ENCODE measurements at places on chromosomes 12 and 14. TPM values are rescaled to one million over a fixed set of nuclear protein-coding genes. Genes with fewer than 3 reads are reported as not detected.
A peak's percentile ranks its signal among the peaks of the same experiment; 100 is the strongest.

DNA sequence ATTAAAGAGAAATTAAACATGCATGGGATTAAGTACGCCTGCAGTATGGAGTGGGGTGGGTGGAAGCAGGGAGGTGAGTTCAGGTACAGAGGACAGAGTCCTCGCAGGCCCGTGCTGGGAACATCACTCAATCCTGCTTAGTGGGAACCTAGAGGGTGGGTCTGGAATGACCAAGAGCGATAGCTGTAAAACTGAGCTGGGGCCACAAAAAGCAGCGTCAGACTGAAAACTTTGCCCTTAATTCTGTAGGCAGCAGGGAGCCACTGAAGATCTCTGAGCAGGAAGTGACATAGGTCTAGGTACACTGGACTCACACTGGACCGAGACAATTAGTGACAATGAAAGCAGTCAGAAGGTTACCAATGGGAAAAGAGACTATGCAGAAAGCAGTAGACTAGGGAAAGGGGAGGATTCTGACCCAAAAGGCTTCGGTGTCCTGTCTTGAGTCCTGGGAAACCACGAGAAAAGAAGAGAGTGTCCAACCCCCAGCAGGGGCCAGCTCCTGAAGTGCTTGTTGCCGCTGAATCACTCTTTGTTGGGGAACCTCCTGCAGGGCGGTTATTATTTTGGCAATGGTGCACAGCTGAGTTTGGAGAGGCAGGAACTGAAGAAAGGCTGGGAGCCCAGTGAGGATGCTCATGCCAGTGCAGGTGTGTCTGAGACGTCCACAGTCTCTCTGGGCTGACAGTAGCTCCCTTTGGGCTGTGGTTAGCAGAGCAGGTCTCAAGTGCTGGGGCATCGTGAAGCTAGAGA is 97.4 kb downstream of the PLXNC1 start:
- no peak for DNase-seq

DNA sequence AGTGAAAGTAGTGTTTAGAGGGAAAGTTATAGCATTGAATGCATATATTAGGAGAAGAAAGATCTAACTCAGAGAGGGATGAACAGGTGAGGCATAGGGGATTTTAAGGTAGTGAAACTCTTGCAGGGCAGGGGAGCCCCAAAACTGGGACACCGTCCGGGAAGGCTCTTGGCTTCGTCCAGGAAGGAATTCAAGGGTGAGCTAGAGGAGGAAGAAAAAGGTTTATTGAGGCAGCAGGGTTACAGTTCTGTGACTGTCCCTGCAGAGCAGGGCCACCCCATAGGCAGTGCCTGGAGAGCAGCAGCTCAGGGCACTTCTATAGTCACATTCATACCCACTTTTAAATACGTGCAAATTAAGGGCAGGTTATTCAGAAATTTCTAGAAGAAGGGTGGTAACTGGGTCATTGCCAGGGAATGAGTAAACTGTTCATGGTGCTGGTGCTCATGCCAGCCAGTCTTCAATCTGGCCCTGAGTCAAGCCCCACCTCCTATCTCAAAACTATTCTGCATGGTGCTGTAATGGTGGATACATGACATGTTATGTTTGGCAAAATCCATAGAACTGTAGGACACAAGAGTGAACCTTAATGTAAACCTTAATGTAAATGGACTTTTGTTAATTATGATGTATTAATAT is 1.2 kb upstream of the OAS1 start:
- no peak for DNase-seq

DNA sequence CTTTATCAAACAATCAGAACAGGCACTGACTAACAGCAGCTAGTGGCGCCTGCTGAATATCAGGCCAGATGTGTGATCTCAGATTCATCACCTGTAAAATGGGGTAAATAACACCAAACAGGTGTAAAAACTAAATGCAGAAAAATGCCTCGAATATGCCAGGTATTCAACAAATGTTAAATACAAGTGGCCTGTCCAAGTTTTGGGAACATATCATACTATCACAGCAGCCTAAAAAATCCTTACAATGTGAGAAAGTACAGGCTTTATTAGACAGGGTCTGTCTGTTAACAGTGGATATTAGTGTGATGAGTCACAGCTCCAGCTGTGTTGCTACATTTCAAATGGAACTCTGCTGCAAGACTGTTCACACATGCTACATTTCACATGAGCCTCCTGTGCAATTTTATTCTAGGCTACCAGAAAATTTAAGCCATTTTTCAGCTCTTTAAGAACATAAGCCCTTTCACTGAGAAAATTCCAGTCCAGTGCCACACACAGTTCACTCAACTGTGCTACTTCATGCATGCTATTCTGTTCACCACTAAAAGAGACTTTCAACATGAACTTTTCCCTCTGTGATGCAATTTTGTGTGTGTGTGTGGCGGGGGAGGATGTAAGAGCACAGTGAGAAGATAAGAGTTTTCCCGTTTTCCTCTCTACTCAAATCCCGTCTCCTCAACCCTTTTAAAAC is 56.7 kb downstream of the MSRB3 start:
- peak; percentile 32 for DNase-seq

GRCh38 chr12:101216810-101217209 is 6.8 kb upstream of the SLC5A8 start:
- DNase-seq: no peak

- DNase-seq: no peak
Observed at GRCh38 chr12:1628666-1629337, at the start of gene WNT5B. WNT5B (plus strand) TSS chr12:1629231; CDS start chr12:1631355, 2,124 bp downstream.

- DNase-seq: no peak
Observed at GRCh38 chr12:94726236-94726835, 76.0 kb upstream of the TMCC3 start.

DNA sequence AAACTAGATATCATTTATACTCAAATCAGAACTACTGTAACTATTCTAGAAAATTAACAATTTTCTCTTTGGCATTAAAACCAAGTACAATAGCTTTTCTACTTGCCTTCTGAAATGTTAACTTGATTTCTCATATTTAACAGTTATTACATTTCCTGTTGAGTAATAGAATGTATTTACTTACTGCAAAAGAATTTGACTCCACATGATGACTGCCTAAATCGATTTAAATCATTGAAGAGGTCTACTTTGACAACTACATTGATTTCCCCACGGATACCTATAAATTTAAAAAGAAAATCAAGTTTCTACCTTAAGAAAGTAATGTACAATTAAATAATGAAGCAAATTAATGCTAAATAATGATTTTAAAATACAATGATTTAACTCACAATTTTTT is 18.9 kb downstream of the C2CD5 start:
- no peak for DNase-seq

DNA sequence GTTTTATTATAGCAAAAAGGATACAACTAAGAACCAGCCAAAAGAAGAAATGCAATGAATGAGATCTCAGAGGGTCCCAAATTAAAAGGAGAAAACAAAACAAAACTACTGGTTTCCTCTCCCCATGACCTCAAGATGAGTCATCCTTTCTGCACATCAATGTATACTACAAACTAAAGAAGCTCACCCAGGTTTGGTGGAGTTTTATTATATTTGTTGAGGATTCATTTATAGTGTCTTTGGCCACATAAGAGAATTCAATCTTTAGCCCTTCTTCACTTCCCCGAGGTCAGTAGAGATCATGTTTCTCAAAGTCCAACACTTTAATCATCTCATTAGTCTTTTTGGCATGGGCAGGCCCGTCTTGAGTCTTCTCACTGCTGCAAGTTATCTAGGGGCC is 210.6 kb downstream of the SLC6A15 start:
- no peak for DNase-seq

ASCL1 gene
- 0.12 TPM for polyA plus RNA-seq

SLC4A8 gene
- 4.9 TPM for polyA plus RNA-seq
